GM12865 (cell line): ENCODE measurements at places on chromosomes 3 and 15.
A peak's percentile ranks its signal among the peaks of the same experiment; 100 is the strongest.

- no peak for DNase-seq
Measured at GRCh38 chr15:51341366-51342226, at the start of gene GLDN. TSS of gene GLDN (plus strand) at chr15:51341655. CDS start at chr15:51341685, 30 bp downstream.

GRCh38 chr15:85749261-85750151, 45.2 kb downstream of the KLHL25 start:
- no peak for DNase-seq

DNA sequence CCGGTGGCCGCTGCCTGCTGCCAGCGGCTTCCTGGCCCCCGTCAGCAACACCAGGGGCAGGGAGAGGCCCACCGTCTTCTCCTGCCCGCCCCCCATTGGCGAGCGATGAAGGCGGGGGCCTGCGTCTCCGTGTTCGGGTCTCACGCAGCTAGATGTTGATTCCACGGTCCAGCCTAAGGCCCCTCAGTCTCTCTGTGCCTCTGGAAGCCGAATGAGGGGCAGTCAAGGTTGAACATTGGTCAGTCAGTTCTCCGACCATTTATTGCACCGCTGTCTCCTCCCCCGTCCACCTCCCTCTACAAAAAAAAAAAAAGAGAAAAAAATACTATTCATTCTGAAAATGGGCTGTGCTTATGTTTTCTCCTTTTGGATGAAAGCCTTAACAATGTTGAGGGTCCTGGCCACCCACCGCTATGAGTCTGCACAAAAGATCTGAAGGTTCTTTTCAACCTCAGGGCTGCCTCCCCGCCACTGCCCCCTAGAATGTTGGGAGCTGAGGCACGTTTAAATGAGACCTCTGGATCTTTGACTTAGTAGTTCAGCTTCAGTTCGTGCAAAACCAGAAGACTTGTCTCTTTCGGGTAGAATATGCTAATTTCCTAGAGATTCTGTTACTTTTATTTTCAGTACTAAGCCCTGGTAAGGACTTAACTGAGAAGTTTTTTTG, 736 bp downstream of the IREB2 start:
- peak; percentile 41 for DNase-seq

- peak; percentile 72 for DNase-seq
Measured at GRCh38 chr3:129690406-129690805, 83.9 kb upstream of the PLXND1 start.

GRCh38 chr3:69292185-69292584, 93.7 kb downstream of the FRMD4B start:
- DNase-seq: no peak

DNA sequence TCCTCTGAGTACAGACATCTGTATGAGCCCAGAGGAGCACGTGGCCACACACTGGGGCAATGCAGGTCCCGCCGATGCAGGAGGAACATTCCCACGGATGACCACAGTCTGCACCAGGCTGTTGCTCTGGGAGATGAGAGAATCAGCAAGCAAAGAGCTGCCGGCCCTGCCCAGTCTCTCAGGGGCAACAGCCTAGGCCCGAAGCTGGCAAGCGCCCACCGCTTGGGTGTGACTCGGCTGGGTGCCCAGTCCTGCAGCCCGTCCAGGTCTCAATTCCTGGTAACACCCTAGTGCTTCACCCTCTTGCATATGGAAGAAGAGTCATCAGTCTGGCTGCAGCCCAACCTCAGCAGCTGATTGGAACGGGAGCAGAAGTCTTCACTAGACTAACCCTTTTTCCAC, 153.7 kb upstream of the HES1 start:
- no peak for DNase-seq

GRCh38 chr3:46705022-46705530, 3.9 kb downstream of the TMIE start:
- DNase-seq: peak; percentile 74

DNA sequence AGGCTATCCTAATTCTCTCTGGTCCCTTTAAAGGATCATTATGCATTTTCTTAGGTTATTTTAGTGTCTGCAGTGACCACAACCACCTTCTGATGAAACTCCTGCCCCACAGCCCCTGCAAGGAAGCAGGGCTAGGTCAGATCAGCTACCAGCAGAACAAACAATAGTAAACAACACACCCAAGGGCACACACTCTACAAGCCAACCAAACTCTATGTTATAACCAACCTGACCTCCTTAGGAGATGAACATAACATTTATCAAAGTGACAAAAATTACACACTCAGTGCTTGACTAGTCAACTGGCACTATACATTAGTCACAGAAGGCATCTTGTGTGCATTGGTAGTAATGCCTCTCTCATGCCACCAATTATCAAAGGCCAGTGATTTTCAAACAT, 17.3 kb downstream of the DENND6A start:
- DNase-seq: peak; percentile 29

GRCh38 chr3:169659820-169660674, 3.5 kb downstream of the MECOM start:
- DNase-seq: no peak

DNA sequence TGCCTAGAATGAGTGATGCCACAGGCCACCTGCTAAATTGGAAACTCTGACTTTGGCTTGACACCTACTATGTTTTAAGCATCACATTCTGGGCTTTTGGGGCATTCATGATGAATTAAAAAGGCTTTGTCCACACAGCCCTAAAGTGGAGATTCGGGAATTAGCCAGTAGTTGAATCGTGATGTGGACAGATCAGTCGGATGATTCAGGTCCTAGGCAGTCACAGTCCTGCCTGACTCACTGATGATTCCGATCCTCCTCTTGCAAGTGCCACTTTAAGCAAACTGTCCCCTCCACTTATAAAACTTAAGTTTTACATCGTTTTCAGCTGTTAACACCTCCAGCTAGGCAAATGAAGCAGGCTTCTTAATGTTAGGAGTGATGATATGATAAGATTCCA, 75.3 kb downstream of the SYNPR start:
- DNase-seq: no peak

- DNase-seq: no peak
Measured at GRCh38 chr3:36817806-36818533, 53.6 kb upstream of the DCLK3 start.

- no peak for DNase-seq
Measured at GRCh38 chr3:51436998-51437639, 46.0 kb downstream of the RBM15B start.

DNA sequence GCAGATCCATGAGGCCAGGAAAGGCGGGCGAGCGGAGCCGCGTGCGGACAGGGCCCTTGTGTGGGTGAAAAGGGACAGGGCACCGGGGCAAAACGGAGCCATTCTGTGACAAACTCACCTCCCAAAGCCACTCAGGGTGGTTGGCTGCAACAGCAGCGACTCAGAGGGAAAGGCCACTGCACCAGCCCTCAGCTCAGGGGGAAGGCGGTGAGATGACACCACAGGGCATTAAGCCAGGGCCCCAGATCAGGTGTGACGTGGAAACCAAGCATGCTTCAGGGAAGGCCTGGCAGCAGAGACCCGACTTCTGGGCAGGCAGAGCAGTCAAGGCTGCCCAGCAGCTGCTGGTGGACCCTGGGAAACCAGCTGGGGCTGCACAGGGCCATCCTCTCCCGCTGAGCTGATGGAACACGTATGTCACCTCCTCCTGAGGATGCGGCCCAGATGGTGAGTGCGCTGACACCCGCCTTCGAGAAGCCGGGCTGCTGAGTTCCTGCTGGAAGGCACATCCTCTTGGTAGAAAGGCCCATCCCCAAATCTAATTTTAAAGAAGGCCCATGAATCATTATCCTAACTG, 82.3 kb downstream of the CHSY1 start:
- DNase-seq: no peak

DNA sequence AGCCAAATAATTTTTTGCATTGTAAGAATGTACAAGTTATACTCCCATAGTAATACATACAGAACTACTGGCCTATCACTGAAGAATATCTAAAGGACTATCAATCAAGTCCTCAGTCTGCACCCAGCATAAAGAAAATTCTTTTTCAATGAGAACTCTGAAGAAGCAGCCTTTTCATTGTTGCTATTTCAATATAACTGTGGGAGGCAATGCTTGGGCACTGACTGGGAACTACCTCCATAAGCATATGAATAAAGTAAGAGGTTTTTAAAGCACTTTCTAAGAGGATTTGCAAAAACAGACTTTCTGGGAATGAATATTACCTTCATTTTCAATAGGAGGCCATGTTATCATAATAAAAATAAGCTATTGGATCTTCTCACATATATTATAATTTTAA, 24.6 kb upstream of the NECTIN3 start:
- no peak for DNase-seq

DNA sequence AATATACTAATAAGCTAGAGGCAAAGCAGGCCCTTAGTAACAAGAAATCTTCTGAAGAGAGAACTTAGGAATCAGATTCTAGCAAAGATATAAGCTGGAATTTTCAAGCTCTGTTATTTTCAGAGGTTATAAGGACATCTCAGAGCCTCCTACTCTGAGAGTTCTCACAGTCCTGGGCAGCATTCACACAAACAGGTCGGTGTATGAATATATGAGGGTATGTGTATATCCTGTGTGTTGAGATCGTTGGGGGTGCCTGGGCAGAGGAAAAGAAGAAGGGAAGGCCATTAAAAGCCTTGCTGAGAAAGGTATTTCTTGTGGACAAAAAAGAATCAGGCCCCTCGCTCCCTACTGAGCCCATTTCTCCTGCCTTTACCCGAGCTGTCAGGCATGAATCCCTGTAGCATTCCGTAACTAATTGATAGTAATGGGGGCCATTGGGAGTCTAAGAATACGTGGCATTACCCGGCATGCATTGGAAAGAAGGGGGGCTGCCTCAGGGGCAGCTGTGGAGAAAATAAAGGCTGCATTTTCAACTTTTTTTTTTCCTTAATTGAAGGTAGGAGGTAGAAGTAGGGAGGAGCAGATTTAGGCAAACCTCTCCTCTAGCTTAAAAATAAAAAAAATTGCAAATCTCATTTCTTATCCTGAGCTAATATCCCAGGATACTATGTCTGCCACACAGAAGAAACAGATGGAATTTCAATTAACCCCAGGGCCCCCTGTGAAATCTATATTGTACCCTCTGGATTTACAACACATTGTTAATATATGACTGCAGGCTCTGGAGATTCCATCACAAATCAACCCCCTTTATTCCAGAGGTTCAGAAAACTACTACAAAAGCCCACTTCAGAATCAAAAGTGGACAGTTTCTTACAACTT, 103.8 kb downstream of the GTPBP8 start:
- no peak for DNase-seq

- DNase-seq: no peak
Measured at GRCh38 chr3:134559591-134559990, 73.7 kb downstream of the CEP63 start.

- no peak for DNase-seq
Measured at GRCh38 chr3:192170031-192170430, 557.3 kb downstream of the FGF12 start.

GRCh38 chr15:71290881-71291635, 175.8 kb downstream of the THSD4 start:
- DNase-seq: no peak
